Esophagus muscularis mucosa (tissue), 4 donors: ENCODE measurements at places on chromosomes 5 and 9. TPM values are rescaled to one million over a fixed set of nuclear protein-coding genes. Genes with fewer than 3 reads are reported as not detected.

DNA sequence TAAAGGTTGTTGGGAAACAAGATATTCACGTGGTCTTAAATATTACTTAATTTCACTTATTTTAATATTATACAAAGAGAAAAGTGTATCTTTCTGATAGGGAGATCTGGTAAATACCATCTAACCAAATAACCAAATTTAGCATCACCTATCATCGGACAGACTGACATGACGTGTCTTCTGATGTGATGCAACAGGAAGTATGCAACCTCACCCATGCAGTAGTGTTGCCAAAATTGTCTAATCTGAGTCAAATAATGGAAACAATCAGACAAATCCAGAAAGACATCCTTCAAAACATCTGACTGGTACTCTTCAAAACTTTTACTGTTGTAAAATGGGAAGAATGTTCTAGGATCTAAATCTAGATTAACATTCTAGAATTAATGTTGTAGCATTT lies 148.0 kb downstream of the FGF1 start:
- no peak overlapping the region for H3K4me3 ChIP-seq
- H3K4me1 ChIP-seq: peaks cover 26% of the 10 kb centered on the region
- no peak for DNase-seq
- H3K27ac ChIP-seq: no peak overlapping the region

GRCh38 chr9:81787747-81788632 lies 98.6 kb upstream of the TLE1 start:
- H3K4me3 ChIP-seq: no peak overlapping the region
- no peaks in the 10 kb centered on the region for H3K27me3 ChIP-seq
- H3K27ac ChIP-seq: no peak overlapping the region
- no peaks in the 10 kb centered on the region for H3K4me1 ChIP-seq
- H3K36me3 ChIP-seq: no peaks in the 10 kb centered on the region

- no peak overlapping the region for H3K27ac ChIP-seq
- no peaks in the 10 kb centered on the region for H3K27me3 ChIP-seq
- no peaks in the 10 kb centered on the region for H3K36me3 ChIP-seq
- DNase-seq: no peak
Observed at GRCh38 chr5:53991942-53992341, 318.4 kb downstream of the ARL15 start.

DNAJC18 gene
- total RNA-seq: 13.1 TPM

ADRB2 gene
- 5.2 TPM for total RNA-seq

KCNIP1 gene
- total RNA-seq: 1.7 TPM

PPIC gene
- 14.2 TPM for total RNA-seq

RUFY1 gene
- 59.8 TPM for total RNA-seq

SV2C gene
- 0.99 TPM for total RNA-seq

CTNND2 gene
- total RNA-seq: 2.5 TPM

ADAMTS2 gene
- 24.5 TPM for total RNA-seq
